ENCODE measurements at places on chromosomes 11 and 22.

DNA sequence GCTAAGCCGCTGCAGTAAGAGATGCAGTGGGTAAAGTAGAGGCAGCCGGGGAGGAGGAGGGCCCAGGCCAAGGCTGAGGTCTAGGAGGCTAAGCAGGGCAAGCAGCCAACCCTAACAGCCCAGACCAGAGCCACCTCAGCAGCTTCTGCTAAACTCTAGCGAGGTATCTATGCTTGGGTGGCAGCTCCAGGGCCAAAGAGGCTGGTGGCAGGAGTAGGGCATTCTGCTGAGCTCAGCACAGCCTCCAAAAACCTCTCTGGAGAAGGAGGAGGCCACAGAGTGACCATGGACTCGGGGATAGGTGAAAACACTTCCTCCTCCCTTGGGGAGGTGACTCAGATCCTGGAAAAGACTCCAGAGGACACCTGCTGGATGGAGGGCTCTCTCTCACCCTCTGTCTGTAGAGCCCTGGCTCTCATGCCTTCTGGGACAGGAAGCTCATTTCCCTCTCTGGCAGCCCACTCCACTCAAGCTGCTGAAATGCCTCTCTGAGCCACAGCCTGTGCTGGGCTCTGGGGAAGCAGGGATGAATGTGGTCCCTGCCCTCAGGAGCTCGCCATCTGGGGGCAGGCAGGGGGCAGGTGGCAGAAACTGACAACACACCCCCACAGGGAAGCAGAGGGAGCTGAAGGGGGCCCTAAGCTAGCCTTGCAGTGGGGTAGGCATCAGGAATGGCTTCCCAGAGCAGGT, 16.5 kb upstream of the TPBGL start:
- DNase-seq, result no peak

GRCh38 chr22:40002935-40003715, 8.4 kb downstream of the FAM83F start:
- no peak for DNase-seq

DNA sequence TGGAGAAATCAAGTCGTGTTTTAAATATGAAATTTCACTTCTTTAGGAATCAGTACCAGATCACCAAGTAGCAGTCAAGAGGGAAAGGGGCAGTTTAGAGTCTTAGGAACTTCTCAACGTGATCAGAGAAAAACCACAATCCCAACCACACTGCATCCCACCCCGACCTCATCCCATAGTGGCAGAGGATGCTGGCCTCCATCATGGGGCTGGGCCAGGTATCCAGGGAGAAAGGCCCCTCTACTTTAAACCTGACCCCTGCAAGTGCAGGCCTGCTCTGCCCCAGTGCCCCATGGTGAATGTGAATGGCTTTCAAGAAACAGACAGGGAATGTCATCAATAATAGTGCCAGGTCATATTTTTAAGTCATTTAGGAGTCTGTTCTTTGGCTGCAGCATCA, 12.1 kb downstream of the CHST1 start:
- DNase-seq, result no peak

DNA sequence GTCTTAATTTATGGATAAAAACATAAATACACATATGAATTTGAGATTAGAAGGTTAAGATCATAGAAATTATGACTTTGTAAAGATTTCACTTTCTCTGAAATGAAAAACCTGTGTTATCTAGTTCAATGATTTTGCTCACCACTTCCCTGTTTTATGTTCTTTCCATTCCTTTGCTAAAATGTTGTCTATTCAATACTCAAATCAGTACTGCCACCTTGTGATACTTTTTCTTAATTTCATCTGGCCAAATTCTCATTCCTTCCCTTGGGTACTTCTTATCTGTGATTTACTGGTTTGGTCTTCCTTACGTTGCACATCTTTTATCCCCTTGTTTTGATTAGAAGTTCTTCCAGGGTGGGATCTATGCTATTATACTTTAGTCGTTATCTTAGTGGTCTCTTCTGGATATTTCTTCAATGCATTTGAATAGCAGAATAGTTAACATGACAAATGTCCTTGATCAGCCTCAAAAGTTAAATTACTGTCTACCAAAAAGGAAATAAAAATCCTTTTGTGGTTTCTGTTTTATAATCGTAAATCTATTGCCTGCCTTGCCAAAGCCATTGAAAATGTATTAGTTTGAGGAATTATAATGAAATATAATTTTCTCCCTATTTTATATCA, 197.0 kb downstream of the PGR start:
- no peak for DNase-seq

GRCh38 chr22:49667236-49667635, 160.4 kb downstream of the BRD1 start:
- DNase-seq, result no peak

DNA sequence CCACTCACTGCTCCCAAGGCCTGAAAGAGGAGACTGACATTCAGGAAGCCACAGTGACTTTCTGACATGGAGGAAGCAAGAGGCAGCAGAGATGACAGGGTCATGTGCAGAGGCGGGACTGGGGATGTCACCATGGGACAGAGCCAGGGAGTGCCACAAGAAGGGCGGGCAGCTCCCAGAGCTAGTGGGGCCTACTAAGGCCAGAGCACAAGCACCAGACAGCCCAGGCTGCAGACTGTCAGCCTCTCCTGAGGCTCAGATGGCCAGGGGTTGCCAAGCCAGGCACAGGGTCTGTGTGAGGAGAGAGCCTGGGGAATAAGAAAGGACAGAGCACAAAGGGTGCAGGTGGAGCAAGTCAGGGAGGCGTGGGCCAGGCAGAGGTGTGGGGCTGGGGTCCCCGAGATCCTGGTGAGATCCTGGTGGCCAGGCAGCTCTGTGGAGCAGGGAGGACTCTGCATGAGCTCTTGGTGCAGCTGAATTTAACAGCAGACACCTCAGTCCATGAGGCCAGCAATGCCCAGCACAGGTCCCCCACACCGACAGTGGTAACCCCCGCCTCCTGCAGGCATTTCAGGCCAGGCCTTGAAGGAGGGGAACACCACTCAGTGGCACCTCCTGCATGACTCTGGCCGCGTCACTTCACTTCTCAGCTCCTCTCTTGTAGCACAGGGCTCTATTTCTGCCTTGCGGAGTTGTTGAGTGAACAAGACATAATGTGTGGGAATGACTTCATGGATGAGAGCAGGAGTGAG, 52.3 kb downstream of the SGSM3 start:
- no peak for DNase-seq

GRCh38 chr11:47143322-47143721, 33.4 kb downstream of the ARFGAP2 start:
- no peak for DNase-seq

- DNase-seq, result peak; percentile 66
Observed at GRCh38 chr22:17087498-17088131, 2.8 kb downstream of the IL17RA start.

- DNase-seq, result no peak
Observed at GRCh38 chr22:24772493-24773220, 1.9 kb downstream of the PIWIL3 start.

DNA sequence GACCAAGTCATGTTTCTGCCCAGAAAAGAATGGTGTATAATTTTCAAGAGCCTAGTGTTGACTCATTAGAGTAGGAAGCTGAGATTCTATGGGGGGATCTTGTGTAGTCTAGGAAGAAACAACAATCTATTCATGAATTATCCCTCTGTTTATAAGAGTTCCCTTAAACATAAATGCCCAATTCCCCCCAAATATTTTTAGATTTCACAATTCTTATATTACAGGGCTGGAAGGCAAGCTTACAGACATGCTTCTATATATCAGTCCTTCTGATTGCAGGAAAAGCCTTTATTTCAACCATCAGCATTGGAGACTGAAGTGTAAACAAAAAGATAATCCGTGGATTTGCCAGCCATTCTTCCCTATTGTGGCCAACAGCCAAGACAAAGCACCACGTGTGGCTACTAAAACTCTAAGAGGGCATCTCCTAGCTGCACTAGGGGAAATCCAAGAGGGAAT, 71.4 kb downstream of the NAT10 start:
- DNase-seq, result no peak

DNA sequence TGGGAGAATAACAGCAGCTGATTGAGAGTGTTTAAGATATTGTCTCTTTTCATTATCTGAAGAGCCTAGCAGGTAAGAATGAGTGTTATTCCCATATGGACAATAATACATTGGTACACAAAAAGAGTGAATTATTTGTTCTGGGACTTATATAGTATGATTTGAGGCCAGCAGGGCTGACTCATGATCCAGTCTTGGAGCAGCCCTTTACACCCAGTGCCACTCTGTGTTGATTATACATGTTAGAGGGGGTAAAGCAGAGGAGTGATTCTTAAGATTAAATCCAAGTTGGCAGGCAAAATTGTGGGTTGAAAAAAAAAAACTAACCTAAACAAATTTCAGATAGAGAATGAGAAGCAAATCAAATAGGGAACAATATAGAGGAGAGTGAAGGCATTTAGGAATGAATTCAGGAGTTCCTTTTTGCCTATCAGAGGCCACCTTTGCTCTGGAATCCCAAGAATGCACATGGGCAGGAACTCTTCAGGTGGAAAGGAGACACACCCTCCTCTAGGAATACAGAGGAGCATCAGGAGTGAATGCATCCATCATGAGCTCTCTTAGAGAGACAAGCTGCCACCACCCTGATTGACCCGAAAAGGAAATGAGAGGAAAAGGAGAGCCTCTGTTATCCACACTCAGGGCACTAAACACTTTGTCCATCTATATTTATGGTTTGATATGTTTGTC, 19.2 kb upstream of the MRGPRX1 start:
- DNase-seq, result no peak

- DNase-seq, result no peak
Observed at GRCh38 chr11:96017856-96018255, 93.9 kb upstream of the MTMR2 start.

DNA sequence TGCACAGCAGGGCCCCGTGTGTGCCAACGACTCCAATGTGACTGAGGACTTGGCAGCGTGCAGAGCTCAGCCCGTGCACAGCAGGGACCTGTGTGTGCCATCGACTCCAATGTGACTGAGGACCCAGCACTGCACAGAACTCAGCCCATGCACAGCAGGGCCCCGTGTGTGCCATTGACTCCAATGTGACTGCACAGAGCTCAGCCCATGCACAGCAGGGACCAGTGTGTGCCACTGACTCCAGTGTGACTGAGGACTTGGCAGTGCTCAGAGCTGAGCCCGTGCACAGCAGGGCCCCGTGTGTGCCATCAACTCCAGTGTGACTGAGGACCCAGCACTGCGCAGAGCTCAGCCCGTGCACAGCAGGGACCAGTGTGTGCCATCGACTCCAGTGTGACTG, 347.8 kb upstream of the B3GAT1 start:
- no peak for DNase-seq

DNA sequence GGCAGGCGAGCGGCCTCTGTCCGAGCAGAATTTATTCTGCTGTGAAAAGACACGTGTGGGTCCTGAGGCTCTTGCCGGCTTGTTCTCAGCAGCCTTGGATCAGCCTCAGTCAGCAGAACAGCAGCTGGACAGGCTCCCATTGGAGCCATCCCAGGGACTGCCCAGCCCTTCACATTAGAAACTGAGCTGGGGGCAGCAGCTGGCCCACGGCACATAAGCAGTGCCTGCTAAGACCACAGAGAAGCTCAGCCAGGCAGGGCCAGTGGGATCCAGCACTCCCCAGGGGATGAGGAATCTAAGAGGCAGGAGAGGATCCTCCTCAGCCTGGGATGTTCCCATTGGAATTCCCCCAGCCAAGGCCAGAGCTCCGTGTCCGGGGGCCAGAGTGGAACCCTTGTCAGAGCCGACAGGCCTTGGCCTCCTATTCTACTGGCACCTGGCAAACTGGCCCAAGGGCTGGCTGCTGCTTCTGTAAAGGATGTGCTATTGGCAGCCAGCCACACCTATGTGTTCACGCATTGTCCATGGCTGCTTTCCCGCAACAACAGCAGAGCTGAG, 18.2 kb downstream of the RTN4R start:
- DNase-seq, result no peak

GRCh38 chr11:60844870-60845221, 2.9 kb downstream of the CCDC86 start:
- DNase-seq, result no peak

DNA sequence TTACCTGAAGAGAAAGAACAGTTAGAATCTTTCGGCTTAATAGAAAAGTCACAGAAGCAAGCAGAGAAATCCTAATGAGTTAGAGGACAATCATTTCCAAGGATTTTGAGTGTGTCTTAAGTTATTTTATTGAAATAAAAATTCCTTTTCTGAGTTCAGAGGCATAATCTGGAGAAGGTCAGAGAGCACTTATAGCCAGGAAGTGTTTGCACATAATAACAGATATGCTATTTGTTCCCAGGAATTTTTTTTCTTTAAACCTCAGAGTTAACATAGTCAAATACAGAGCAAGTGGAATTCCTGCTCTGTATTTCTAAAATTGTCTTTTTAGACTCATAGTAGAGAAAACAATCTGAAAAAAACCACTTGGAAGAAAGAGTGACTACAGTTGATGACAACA, 74.3 kb downstream of the SNX19 start:
- no peak for DNase-seq

DNA sequence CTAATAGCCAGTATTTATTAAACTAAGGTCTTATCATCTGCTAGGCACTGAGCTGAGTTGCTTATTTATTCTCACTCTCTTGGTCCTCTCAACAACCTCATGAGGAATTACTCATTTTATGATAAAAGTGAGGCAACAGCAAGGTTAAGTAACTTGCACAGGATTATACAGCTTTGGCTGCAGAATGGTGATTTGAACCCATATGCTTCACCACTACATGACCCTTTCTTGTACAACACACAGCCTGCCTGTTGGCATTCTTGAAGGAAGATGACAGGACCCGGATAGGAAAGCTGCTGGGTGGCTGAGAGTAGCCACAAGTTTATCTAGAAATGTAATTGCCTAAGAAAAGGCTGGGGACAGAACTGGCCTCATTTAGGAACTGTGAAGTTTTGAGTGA, 5.3 kb upstream of the PARVA start:
- no peak for DNase-seq

DNA sequence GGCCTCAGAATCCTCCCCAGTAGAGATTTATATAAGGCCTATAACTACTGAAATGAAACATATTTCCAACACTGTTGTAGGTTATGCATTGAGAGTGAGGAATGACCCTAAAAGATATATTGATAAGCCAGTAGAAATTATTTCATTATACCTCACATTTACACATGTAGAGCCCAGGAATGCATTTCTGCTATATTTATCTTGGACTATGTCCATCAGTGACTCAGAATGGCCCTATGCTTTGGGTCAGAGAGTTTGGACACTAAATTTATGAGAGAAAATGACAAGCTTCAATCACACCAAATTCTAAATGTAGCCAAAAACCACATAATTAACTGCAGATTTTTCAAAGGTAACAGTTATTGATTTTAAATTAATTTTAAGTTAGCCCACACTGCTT, 761.9 kb downstream of the DLG2 start:
- no peak for DNase-seq

- no peak for DNase-seq
Observed at GRCh38 chr11:122307476-122308035, 191.5 kb upstream of the BLID start.

GRCh38 chr11:83115551-83115950, 41.4 kb upstream of the PCF11 start:
- no peak for DNase-seq

DNA sequence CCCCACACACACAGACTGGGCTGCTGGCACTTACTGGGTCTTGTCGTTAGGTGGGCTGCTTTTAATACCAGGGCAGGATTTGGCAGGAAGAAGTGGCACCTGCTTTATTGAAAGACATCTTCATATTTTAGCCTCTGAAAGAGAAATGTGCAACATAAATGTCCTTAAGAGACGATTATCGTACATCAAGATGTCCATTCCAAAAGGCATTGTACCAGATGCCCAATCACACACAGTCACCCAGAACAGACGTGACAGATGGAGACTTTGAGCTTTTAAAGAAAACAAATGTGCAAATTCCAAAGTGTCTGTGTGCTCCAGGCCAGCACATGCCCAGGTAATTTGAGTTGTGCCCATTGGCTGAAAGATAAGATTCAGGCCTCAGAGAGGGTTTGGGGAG, 155.7 kb downstream of the RRAS2 start:
- no peak for DNase-seq

Data from activated CD4-positive, alpha-beta memory T cell treated with anti-CD3 and anti-CD28 coated beads for 36 hours (primary cell).